Motor neuron (in vitro differentiated cells): ENCODE measurements at places on chromosomes 16 and 17.
A peak's percentile ranks its signal among the peaks of the same experiment; 100 is the strongest.

DNA sequence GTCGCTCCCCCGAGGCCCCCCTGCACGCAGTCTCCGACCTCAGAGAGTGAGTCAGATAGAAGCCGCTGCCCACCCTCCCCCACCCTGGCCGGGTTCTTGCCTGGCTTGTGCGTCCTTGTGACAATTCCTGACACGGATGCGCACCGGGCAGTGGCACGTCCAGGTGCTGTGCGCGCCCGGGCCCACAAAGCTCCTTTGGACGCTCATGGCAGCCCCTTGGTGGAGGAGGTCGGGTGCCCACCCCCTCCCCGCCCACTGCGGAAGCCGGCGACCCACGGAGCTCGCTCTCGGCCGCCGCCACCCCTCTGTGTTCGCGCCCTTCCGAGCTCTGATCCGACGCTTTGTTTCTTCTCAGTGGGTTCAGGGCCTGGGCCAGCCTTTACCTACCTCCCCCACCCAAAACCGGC is 662 bp upstream of the TUBB3 start:
- ATAC-seq: peak; percentile 6

DNA sequence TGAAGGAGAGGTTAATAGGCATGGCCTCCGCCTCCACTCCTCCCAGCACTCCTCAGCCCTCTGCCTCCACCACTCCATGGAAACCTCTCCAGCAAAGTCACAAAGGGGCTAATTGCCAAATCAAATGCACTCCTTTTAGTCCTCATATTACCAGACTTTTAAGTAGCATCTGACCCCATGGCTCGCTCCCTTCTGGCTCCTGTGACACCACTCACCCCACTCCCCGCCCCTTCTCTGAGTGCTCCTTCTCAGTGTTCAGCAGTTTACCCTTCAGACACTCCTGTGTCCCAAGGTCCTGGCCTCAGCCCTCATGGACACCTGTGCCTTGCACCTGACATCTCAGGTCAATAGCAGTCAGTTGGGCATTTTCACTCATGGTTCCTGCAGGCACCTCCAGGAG is 243.5 kb upstream of the CCL2 start:
- ATAC-seq: no peak

- ATAC-seq: no peak
Observed at GRCh38 chr16:6031567-6031966, 934.0 kb upstream of the EEF2KMT start.

DNA sequence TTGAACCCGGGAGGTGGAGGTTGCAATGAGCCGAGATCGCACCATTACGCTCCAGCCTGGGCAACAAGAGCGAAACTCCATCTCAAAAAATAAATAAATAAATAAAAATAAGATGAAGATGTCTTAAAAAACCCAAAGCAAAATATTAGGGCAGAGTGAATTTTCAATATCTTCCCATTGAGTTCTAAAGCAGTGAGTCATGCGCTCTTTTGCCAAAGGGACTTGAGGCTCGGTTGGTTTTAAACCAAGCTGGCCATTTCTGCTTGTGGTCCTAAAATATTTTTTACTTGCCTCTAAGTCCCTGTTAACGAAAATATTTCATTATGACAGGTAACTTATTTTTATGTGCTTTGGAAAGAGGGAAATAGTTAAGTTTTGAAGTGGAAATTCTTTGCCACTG is 4.7 kb downstream of the PAFAH1B1 start:
- ATAC-seq: no peak

GRCh38 chr16:80680839-80681238 is 123.6 kb downstream of the CDYL2 start:
- ATAC-seq: no peak
